MG63 (cell line): ENCODE measurements at places on chromosomes 5 and 9.

GRCh38 chr5:38845526-38846378, at the start of gene OSMR:
Gene OSMR, plus strand, starts transcription at chr5:38846012. Its CDS starts 23,033 bp downstream, at chr5:38869045.
- peak; percentile 98 for DNase-seq

DNA sequence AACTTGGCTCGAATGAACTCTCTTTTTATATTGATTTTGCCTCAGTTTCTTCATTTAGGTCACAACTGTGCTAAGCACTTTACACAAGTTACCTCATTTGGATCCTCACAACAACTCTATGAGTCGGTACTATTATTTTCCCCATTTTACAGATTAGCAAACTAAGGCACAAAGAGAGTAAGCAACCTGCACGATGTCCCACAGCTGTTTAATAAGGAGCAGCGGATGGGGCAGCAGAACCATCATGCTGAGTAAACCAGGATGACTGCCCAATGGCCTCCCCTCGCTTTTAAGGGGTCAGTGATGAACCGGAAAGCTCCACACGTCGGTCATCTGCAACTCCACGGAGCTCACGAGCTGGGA, 607 bp downstream of the PRELID2 start:
- DNase-seq: no peak

DNA sequence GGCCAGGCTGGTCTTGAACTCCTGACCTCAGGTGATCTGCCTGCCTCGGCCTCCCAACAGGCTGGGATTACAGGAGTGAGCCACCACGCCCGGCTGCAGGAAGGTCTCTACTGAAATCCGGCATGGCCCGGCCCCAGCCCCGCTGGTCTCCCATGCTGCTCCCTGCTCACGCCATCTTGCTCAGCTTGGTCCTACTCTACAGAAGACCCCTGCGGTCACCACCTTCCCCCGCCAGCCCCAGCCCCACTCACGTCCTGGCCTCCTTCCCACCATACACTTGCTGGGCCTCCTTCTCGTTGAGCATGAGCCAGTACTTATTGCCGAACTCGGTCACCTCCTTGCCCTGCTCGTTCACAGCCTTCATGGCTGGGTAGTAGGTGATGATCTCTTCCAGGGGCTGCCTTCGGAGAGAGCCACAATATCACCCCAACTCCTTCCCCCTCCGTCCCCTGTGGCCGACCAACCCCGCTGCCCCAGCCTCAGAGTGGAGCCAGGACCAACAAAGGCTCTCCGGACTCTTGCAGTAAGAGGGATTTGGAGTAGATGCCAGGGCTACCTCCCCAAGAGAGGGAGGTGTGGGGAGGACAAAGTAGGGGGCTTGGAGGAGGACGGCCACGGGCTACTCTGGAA, 4.0 kb downstream of the PTGES2 start:
- DNase-seq: no peak

- DNase-seq: no peak
Measured at GRCh38 chr5:165185716-165186115, 1680.3 kb downstream of the MAT2B start.

DNA sequence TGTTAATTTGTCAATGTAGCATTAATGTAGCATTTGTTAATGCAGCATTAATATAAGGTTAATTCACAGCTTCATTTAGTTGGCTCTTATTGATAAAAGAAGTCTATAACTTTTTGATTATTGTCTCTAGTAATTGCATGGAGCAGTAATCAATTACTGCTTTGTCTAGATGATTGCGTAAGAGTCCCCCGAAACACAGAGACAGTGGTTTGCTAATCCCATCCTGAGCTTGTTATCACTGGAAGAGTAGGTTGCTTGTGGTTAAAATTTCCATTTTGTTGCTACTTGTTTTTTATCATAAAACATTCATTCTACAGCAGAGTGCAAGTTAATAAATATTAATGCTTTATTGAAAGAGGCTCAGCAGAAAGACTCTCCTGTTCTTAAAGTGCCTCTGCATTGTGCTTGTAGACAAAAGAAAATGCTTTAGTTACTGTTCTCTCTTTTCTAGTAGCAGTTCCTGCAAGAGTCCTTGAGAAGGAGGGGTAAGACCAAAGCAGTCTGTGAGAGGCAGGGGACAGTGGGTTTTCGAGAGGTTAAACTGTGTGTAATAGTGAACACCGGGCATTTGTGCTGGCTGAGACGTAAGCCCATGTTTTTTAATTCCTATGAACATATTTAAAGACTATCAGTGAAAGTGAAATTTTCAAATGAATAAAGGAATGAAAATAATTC, 291.7 kb downstream of the TRPM3 start:
- DNase-seq: no peak

DNA sequence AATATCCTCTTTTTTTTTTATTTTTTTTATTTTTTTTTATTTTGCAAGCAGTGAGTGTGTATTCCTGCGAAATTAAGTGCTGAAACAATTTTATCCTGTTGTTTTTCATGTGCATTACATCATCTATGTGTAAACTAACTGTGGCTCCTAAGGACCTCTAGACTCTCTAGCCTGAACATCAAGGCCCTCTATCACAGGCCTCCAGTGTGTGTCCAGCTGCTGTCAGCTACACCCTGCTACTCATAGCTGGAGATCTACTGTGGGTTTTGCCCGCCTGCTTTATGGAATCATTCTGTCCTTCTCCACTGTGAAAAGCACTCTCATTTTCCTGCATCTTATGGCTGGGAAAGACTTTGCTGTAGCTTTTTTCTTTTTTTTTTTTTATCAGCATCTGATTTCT, 157.8 kb downstream of the KCTD16 start:
- no peak for DNase-seq

- no peak for DNase-seq
Measured at GRCh38 chr9:875119-875962, 33.8 kb downstream of the DMRT1 start.

- DNase-seq: no peak
Measured at GRCh38 chr5:68698025-68698940, 395.5 kb upstream of the SLC30A5 start.

GRCh38 chr9:110532908-110533665, 46.5 kb downstream of the SVEP1 start:
- DNase-seq: no peak

- no peak for DNase-seq
Measured at GRCh38 chr9:68808338-68808890, 103.4 kb downstream of the PIP5K1B start.

GRCh38 chr5:52798938-52799337, 11.2 kb downstream of the ITGA1 start:
- DNase-seq: no peak

- no peak for DNase-seq
Measured at GRCh38 chr9:35563791-35564197, 41.3 kb upstream of the TESK1 start.

DNA sequence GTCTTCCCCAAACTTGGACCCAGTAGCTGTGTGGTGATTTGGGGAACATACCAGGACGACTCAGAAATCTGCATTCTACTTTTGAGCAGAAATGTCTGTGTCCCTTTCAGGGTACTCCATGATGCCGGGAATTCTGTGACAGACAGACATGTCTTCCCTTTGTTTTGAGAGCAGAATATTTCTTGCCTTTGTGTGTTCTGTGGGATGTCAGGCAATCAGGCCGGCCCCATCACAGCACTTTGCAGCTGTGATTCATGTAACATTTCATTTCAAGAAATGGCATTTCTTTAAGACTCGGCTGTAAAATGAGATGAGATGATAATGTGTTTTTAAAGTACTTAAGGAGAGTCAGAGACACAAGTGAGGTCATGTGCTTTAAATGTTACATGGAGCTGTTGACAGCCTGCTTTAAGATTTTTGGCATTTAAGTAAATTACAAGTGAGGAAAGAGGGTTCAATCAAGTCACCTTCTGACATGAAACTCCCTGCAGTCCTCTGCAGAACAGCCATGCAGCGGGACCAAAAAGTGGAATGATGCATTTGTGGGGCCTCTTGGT, 98.7 kb downstream of the SLC28A3 start:
- DNase-seq: no peak

DNA sequence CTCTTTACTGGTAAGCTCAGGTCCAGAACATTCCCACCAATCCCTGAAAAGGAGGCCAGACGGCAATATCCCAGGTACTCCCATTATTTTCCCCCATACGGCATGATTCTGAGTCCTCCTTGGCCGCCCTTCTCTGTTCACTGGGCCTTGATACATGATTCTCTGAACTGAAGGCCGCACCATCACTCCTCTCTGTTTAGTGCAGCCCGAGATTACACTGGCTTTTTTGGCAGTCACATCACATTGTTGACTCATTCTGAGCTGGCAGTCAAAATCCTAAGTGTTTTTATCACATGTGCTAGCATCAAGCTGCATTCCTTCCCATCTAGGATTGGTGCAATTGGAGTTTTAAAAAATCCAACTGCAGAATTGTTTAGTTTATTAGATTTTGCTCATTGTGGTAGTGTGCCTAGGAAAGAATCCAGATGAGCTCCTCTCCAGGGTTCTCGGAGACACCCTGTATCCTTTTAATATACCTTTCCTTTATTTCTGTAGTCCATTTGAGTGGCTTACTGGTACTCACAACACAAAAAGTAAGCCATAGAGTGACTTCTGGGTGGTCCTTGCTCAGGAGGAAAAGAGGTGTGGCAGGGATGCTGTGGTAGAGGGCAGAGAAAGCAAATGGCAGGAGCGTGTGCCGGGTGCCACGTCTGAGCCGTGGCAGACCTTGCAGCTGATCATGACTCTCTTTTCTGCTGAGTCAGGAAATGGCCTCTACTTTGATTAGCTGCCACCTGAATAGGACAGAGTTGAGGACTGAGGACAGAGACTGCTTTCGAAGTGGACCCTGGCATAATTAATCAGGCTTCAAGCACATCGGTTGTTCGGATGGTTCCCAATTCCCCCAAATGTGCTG, 121.1 kb upstream of the IL12B start:
- peak; percentile 85 for DNase-seq

DNA sequence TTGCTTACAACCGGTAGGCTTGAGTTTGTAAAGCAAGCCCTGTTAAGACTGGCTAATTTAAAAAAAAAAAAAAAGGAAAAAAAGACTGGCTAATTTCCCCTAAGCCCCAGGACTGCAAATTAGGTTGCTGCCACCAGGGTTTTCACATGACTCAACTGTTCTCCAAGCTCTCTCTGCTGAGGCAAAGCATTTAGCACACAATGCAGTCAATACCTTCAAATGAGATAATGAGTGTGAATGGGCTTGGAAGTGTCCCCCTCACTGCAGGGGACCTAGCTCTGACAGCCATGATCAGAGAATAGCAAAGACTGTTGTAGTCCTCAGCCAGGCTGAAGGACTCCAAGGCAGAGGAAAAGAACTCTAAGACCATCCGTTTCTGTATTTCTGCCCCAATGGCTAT, 42.8 kb upstream of the ZSWIM6 start:
- DNase-seq: no peak

DNA sequence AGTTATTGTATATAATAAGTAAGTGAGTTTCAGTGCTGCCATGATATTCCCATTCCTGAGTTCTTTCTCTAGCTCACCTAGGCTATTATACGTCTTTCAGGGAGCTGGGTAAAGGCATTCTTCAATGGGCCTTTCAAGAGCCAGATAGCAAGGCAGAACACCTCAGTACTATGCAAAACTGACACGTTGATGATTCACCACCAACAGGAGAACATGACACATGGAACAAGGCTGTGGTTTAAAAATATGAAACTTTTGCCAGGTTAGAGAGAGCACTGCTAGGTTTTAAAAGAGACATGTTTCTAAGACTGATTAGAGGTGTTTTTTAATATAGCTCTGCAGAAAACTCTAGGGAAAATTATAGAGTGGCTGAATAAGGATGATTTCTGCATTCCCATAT, 95.9 kb downstream of the UGCG start:
- DNase-seq: peak; percentile 35
